Activated T-helper 1 cell treated with anti-CD3 and anti-CD28 coated beads, Interleukin-2, amount 50 U/mL, for 16 hours (primary cell): ENCODE measurements at places on chromosomes 12 and 14.

DNA sequence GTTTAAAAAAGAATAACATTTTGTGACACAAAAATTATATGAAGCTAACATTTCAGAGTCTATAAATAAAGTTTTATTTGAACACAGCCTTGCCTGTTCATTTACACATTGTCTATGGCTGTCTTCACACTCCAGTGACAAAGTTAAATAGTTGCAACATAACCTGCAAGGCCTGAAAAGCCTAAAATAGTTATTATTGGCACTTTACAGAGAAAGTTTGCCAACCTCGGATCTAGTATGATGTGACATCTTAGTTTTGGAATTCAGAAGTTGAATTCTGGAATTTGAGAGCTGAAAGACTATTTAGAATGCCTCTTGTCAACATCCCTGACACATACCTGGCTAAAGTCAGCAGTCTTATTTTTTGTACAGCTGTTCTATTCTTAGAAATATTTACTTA is 68.3 kb downstream of the DYRK2 start:
- DNase-seq, result no peak

DNA sequence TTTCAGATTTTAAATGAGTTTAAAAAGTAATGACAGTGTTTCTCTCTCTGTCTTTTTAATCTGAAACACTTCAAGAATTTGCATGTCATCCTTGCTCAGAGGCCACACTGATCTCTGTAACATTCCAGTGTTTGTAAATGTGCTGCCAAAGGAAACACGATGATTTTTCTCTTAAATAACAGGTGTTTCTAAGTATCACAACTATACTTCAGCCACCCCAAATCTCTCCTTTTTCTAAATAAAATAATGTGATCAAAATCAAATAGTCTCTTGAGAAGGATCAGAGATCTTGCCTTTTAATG is 3.3 kb upstream of the GALC start:
- DNase-seq, result no peak

- DNase-seq, result no peak
Observed at GRCh38 chr12:5379749-5380496, 52.0 kb upstream of the NTF3 start.

GRCh38 chr12:121750507-121750955 is 38.0 kb downstream of the TMEM120B start:
- DNase-seq, result no peak

DNA sequence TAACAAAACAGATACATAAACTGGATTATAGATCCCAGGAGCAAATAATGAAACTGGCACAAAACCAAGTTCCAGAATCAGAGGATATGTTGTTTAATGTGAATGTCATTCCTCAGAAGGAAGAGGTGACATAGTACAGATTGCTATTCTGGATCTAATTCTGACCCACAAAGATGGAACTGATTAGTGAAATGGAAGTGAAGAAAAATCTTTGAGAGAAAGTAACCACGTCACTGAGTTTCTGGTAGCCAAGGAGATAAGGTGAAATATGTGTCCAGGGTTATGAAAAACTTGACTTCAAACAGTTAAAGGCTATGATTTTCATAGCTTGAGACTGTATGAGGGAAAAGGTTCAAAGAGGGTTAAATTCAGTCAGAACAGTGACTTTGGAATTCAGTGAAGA is 8.3 kb downstream of the OR10AD1 start:
- no peak for DNase-seq

- DNase-seq, result no peak
Observed at GRCh38 chr14:52370406-52370935, 56.4 kb downstream of the PTGER2 start.

DNA sequence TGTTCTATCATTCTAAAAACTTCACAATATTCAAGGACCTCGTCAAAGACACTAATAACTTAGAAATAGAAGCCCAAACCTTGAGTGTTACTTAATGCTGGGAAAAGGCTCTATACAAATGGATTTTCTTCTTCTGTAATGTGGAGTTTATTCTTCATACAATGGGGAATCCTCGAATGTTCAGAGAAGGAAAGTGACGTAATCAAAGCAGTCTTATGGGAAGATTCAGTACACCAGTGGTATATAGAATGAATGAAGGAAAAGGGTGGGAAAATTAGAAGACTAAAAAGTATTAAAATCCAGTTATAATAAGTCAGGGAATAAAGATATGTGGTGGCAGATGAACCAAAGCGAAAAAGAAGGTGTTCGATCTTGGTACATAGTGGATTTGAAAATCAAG is 106.5 kb downstream of the PLCZ1 start:
- no peak for DNase-seq

DNA sequence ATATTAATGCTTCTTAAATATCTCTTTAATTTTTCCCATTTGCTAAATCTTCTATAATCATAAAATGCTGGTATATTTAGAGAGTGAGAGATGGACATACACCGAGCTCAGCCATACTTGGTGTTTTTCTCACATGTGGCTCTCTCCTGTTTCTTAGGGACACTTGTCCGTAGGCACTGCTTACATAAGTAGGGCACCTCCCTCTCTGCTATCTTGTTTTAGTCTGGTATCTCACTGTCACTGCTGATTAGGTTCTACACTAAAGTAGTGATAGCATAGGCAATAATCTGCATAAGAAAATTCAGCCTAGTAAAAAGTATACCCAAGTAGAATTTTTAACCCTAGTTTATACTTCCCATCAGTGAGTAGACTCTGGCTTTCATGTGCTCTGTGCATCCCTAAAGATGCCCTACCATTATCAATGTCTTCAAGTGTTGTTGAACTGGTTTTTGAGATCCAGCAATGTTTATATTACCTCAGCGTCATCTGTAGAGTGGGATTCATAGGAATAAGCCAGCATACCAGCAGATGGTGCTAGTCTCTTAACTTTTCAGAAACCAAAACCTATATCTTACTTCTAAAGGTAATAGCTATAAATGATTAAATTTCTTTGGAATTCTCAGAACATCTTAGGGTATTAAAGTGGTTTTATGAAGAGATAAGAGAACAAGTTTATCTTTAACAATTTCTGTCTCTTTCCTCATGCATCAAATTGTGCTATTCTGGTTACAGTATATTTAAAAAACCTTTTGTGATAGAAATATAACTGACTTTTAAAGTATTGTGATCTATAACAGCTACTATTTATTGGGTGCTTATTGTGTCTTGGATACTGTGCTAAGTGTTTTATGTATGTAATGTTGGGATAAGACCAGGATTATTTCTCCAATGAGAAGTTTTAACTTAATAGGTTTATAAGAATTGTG is 32.9 kb downstream of the ARID2 start:
- no peak for DNase-seq

- no peak for DNase-seq
Observed at GRCh38 chr12:19203013-19203412, 73.5 kb downstream of the PLEKHA5 start.

DNA sequence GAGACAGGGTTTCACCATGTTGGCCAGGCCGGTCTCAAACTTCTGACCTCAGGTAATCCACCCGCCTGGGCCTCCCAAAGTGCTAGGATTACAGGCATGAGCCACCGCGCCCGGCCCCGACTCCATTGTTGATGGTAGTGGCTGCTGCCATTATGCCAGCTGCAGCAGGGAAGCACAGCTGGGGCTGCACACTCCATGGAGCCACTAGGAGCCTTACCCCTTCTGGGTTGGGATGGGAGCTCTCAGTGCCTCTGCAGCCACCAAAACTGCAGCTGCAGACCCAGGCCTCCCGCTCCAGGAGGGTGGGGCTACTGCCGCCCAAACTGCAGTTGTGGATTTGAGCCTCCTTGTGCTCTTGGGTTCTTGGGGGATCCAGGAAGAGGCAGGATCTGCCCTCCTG is 25.9 kb downstream of the TCHP start:
- no peak for DNase-seq

GRCh38 chr12:25692115-25693035 is 139.3 kb upstream of the LMNTD1 start:
- no peak for DNase-seq

DNA sequence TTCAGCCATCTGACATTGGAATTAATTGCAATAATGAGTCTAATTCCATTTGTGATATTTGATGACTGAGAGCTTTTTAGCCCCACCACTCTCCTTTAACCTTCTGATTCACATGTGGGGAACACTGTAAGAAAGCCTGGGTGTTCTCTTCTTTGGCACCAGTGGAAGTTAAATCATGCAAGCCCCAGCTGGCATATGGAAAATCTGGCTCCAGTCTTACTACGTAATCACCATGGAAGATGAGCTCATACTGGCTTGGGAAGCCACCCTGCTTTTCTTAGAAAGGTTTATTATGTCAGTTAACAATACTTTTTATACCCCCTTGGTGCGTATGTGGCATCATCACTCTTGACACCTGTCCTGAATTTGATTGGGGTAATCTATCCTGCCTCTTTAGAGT is 479.3 kb downstream of the SLC16A7 start:
- DNase-seq, result no peak

GRCh38 chr14:50804181-50804721 is 26.7 kb downstream of the NIN start:
- no peak for DNase-seq

GRCh38 chr14:103626146-103626850 is 2.7 kb upstream of the KLC1 start:
- no peak for DNase-seq

DNA sequence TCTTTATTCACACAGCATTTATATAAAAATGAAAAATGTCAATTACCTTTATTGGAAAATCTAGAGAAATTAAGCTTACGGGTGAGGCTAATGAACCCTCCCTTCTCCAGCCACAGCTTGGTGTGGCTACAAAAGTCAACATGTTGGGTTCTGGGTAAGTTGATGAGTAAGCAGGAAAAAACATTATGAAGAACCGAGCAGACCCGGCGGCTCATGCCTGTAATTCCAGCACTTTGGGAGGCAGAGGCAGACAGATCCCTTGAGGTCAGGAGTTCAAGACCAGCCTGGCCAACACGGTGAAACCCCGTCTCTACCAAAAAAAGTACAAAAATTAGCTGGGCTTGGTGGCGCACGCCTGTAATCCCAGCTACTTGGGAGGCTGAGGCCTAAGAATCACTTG is 10.9 kb downstream of the NAA25 start:
- DNase-seq, result no peak

- no peak for DNase-seq
Observed at GRCh38 chr12:48961331-48961730, 4.0 kb upstream of the ARF3 start.

DNA sequence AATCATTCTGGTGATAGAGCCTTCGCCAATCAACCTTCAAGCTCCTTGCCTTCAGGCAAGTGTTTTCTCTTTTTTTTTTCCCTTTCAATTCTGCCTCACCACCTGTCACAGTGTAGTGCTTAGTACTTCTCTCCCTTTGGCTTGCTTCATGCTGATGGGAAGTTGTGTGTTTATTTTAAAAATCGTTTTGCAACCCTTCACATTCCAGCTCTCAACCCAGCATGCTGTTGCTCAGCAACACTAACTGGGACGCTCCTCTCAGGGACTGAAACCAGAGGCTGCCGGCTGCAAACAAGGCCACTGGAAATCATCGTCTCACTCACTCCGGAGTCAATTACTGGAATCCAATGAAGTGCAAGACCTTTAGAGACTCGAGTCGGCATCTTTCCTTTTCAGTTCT is 342.7 kb downstream of the PRKD1 start:
- DNase-seq, result no peak

DNA sequence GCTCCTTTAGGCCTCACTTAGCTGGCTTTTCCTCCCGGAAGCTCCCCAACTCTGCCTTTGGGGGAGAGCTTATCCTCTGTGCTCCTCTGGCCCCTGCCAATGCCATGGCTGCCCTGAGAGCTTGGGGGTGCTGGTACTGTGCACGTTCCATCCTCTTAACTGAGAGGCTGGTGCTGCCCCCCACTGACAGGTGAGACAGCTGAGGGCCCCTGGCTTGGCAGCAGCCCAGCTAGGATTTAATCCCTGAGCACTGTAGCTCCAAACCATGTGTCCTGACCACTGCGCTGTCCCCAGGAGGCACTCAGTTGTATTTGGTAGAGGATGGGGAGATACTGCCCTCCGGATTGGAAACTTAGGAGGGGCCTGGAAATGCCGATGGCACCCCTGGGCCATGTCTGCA is 46.1 kb downstream of the UBE3B start:
- no peak for DNase-seq

DNA sequence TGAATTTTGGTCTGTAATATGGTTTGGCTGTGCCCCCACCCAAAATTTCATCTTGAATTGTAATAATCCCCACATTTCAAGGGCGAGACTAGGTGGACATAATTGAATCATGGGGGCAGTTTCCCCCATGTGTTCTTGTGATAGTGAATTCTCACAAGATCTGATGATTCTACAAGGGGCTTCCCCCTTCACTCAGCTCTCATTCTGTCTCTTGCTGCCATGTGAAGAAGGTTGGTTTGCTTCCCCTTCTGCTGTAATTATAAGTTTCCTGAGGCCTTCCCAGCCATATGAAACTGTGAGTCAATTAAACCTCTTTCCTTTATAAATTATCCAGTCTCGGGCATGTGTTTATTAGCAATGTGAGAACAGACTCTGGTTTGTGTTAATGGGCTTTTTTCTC is 5.9 kb downstream of the LRRC9 start:
- no peak for DNase-seq

- DNase-seq, result peak; percentile 25
Observed at GRCh38 chr14:50001151-50001998, 108.5 kb downstream of the ARF6 start.

GRCh38 chr14:53156238-53156637 is 3.1 kb upstream of the DDHD1 start:
- no peak for DNase-seq

- DNase-seq, result no peak
Observed at GRCh38 chr12:68800294-68800693, 7.7 kb upstream of the MDM2 start.

GRCh38 chr12:90061809-90062208 is 353.2 kb upstream of the ATP2B1 start:
- no peak for DNase-seq

DNA sequence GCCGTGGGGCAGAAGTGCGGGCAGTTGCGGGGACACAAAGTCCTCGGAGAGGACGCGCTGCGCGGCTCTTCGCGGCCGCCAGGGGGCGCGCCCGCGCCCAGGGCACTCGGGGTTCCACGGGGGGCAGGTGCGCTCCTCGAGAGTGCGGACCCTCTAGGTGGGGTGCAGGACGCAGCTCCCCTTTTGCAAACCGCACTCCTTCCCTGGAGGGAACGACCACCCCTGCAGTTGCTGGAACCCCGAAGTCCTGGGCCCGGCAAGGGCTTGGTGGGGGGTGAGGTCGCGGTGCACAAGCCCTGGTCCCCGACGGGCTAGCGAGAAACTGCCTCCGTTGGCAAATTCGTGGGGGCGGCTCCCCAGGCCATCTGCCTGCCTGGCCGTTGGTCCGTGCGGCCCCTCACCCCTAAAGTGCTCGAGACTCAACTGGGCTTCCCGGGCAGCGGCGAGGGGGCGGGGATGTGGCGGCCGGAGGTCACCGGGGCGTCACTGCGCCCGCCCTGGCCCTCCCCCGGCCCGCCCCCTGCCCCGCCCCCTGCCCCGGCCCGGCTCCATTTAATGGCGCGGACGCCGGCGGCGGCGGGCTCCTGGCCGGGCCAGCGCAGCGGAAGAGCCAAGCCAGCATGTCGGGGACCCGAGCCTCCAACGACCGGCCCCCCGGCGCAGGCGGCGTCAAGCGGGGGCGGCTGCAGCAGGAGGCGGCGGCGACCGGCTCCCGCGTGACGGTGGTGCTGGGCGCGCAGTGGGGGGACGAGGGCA is at the start of gene ADSS1:
TSS of gene ADSS1 (plus strand) at position 579 of the 756 bp plus-strand sequence. CDS start at position 621, 42 bp downstream.
- DNase-seq, result peak; percentile 23

- no peak for DNase-seq
Observed at GRCh38 chr14:52333823-52334657, 19.9 kb downstream of the PTGER2 start.
